Activated CD4-positive, CD25-positive, alpha-beta regulatory T cell treated with anti-CD3 and anti-CD28 coated beads, Interleukin-2, amount 50 U/mL, for 24 hours (primary cell): ENCODE measurements at places on chromosomes 12 and 14.

- ATAC-seq = no peak
Measured at GRCh38 chr14:54942913-54943312, 40.3 kb upstream of the GCH1 start.

DNA sequence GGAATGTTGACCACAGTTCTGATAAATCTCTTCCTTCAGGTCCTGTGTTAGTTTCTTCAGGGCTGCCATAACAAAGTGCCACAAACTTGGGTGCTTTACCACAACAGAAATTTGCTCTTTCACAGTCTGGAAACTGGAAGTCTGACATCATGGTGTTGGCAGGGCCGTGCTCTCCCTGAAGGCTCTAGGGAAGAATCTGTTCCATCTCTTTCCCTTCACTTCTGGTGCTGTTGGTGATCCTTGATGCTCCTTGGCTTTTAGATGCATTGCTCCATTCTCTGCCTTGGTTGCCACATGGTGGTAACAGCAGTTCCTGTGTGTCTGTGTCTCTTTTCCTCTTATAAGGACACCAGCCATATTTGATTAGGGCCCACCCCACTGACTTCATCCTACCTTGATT lies 32.2 kb downstream of the HMGA2 start:
- ATAC-seq = no peak

DNA sequence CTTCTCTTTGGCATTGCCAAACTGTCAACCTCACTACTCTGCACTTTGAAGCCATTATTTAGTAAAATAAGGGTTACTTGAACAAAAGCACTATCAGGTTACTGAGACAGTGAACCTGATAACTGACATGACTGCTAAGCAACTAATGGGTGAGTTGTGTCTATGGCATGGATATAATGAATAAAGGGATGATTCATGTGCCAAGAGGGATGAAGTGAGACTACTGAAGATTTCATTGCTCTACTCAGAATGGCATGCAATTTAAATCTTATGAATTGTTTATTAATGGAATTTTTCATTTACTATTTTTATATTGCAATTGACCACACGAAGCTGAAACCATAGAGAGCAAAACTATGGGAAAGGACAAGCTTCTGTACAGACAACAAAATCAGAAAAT lies 74.4 kb downstream of the CEP128 start:
- ATAC-seq = no peak

- no peak for ATAC-seq
Measured at GRCh38 chr14:63204407-63205043, at the start of gene RHOJ. Gene RHOJ, plus strand, starts transcription at chr14:63204443. Its CDS starts 427 bp downstream, at chr14:63204870.

DNA sequence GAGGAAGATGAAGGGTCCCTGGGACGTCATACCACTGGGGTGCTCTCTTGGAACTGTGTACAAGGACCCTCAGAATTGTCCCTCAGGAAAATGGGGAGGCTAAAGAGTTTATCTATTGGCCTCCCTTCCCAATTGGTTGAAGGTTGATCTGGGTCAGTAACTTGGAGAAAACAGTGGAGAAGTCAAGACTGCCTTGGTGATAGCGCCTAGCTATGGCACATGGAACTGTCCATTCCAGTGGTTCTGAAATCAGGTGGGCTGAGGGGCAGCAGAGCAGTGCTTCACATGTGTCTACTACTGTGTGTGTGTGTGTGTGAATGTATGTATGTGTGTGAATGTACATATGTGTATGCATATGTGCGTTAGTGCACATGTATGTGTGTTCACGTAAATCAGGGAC lies 316.1 kb downstream of the AACS start:
- ATAC-seq = no peak

DNA sequence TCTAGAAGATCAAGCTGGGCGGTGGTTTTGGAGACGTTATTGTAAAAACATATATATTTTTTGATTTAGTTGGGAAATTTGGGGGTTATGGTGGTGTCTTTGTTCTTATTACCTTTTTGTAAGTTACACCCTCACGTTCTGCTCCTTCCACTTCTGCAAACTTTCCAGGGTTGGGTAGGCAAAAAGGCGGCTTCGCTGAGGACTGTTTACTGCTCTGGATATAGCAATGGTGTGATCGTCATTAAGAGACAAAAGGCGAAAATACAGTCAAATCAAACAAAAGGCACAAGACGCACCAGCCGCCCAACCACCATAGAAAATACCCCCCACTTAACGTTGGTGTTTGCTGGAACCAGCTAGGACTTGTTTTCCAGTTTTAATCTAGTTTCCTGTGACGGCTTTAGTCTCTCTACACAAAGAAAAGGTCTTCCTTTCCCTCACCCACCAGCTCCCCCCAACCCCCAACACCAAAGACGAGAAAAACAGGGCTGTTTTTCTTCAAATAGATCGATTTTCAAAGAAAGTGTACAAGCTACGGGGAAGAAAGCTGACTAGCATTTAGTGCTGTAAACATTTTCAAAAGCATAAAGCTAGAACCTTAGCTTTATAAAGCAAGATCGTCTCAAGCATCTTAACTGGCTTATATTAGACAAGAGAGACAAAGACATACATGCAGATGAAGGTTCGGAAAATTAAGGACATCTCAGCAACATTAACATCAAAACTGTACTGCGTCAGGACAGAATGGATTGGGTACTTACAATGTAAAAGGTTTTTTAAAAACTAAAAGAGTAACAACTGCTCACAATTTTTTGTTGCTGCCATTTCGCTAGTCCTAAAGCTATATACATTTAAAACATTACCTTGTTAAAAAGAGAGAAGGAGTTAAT lies 2.0 kb upstream of the SETD1B start:
- ATAC-seq = peak; percentile 0

DNA sequence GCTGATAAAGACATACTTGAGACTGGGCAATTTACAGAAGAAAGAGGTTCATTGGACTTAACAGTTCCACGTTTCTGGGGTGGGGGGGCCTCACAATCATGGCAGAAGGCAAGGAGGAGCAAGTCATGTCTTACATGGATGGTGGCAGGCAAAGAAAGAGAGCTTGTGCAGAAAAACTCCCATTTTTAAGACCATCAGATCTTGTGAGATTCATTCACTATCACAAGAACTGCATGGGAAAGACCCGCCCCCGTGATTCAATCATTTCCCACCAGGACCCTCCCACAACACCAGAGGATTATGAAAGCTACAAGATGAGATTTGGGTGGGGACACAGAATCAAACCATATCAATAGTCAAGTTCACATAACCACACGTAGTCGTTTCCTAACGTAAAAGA lies 85.5 kb downstream of the USP15 start:
- no peak for ATAC-seq

GRCh38 chr12:54196396-54196795 lies 7.6 kb upstream of the SMUG1 start:
- ATAC-seq = no peak

GRCh38 chr12:62919838-62920237 lies 15.1 kb downstream of the PPM1H start:
- ATAC-seq = no peak

DNA sequence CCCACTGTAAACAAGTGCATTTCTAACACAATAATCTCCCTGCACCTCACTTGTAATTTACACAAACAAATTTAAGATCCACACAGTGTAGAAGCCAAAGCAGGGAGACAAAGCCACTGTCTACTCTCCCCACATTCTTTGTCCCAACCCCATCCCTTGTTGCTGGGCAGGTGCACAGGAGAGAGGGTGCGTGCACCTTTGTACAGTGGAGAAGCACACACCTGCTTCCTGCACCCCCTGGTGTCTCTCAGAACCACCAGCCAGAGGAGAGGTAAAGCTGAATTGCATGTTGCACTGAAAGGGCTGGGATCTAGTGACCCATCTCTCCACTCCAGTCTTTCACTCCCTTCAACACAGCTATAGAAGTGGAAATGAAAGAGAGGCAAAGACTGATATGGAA lies 51.4 kb upstream of the IFNG-AS1 start:
- no peak for ATAC-seq

DNA sequence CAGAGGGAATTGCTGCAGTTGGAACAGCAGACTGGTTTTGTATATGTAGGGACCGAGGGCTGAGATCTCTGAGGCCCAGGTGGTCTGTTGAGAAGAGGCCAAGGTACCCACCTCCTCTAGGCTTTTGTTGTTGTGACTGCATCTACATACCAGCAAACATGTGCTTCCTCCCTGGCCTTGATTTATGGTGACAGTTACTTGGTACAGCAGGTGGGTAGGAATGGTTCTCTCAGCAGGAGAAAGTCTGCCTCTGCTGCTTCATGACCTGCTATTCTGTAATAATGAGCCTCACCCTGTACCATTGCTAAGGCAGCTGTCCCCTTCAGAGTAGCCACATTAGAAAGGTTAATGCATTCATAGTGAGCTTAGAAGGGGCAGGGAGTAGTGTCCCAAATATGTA lies 196.7 kb upstream of the PELI2 start:
- no peak for ATAC-seq
